Kidney capillary endothelial cell (primary cell): ENCODE measurements at places on chromosomes 7 and 10.

- DNase-seq, result no peak
Measured at GRCh38 chr7:55171157-55171556, 152.3 kb downstream of the EGFR start.

- DNase-seq, result no peak
Measured at GRCh38 chr10:117503244-117504205, 39.0 kb upstream of the EMX2 start.

DNA sequence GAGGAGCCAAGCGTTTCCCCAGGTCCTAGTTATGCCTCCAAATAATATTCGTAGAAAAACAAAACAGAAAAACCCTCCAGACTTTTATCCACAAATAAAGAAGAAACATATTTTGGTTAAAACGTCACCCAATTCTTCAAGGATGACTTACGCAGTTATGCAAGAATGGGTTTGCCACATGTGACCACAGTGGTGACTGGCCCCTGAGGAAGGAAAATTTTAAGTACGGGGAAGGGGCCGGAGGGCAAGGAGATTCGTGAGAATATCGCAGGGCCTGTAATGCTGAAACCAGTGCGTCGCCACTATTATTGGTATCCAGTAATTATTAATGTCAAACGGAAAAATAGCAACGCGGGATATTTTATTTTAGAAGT, 537 bp upstream of the MRPS24 start:
- no peak for DNase-seq

DNA sequence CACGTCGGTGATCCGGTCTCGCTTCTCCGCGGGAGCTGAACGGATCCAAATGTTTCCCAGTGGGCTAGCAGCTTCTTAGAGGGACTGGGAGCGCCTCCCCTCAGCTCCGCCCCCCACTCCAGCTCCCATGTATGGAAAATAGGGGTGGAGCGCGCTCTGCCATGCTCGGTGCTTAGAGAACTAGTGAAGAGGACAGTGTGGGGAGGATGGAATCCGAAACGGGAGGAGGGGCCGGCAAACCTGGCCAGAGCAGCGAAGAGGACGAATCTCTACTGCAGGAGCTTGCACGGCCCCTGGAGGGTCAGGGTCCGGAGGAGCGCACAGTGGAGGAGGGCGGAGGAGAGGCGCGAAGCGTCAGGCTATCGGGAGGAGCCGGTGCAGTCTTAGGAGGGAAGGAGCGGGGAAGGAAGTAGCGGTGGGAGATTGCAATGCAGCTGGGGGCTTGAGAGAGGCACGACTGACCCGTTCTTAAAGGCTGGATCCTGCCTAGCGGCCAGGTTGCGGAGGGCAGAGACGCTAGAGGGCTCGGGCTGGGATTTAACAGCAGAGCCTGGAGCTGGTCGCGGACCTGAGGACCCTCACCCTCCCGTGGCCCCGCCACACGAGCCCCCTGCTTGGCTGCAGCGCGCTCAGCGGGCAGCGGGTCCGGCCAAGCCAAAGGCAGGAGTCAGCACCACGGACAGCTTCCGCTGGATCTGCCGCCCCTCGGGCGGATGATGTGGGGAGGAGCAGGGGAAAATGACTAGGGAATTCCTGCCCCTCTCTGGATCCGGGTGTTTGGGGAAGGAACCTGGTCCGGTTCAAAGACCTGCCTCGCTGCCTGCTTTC, at the start of gene PRLHR:
PRLHR (minus strand) TSS at position 51 of the 828 bp plus-strand sequence. CDS start 404 bp downstream, outside the sequence.
- no peak for DNase-seq

DNA sequence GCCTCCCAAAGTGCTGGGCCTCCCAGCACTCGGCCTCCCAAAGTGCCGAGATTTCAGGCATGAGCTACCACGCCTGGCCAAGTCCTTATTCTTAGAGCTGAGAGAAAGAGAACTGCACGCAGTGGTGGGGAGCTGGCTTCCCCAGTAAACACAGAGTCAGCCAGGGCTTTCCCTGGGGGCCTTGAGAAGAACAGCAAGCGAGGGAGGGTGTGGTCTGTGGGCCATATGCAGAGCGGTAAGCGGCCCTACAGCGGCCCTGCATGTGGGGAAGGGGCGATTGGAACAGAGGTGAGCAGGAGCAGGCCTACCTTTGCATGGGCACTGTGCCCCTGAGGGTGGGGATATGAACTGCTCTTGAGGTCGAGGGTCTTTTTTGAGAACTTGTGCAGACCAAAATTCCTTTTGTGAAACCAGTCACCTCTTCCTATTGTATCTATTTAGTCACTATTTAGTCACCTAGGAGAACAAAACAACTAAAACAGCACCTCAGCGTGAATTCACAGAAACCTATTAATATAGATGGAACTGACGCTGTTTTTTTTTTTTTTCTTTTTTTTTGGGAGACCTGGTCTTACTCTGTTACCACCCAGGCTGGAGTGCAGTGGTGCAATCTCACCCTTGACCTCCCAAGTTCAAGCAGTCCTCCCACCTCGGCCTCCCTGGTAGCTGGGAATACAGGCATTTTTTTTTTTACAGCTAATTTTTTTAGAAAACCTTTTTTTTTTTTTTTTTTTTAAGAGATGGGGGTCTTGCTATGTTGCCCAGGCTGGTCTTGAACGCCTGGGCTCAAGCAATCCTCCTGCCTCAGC, 36.9 kb upstream of the SH2D4B start:
- DNase-seq, result peak; percentile 69
